ENCODE measurements at places on chromosomes 5 and 9.

GRCh38 chr5:82719368-82719767 is 357.8 kb downstream of the TMEM167A start:
- no peak for DNase-seq

- DNase-seq, result no peak
Observed at GRCh38 chr9:85445887-85446286, 295.9 kb downstream of the AGTPBP1 start.

DNA sequence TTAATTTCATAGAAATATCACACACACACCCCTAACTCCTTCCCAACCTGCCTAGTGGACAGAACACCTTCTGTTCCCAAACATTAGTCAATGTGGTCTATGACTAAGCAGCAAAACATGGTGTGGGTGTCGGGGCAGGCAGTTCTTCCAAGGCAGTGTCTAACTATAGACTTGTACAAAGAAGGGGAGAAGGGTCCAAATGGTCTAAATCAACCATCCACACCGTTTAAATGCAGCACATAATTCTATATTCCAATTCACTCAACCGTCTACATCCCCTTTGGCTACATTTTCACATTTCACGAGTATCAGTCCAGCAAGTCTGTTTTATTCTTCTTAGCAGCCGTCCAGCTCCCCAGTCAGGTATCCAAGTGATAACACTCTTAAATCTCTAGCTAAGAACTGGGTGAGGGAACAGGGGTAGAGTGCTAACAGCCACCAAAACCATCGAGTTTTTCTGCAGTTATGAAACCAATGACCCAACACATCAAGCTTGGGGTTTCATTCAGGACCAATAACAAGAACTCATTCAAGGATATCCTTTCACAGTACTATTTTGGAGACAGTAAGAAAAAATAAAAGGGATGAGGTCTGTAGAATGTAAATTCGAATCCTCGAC is 3.3 kb downstream of the ZNF608 start:
- DNase-seq, result peak; percentile 69

- DNase-seq, result no peak
Observed at GRCh38 chr9:109399258-109399767, 78.5 kb upstream of the EPB41L4B start.

DNA sequence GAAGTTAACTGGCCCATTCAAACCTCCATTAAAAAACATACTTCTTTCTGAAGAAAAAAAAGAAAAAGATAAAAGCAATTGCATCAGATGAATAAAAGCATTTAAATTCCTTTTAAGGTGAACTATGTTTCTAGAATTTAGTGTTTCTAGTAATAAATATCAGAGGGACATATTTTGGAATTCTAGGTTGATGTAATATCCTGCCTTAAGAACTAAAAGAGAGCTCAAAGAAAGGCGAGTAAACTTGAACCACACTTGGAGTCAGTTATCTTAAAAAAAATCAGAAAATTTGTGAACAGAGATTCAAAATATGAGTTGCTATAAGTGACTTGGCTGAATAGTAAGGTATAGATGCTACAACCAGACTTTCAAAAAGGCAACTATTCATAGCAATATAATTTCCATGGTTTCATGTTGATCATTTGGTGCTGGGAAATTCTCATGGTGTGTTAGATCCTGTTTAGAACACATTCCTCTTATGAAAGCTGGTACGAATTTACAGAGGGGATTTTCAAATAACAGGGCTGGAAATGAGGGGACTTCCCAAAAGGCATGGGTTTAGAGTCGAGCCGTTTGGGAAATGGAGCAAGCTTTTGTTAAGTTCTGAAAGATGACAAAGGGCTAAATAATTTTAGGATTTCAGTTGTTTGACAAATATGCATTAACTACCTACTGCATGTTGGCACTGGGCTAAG is 37.6 kb upstream of the RAI14 start:
- no peak for DNase-seq

GRCh38 chr9:87816036-87816435 is 66.6 kb upstream of the SPATA31E1 start:
- peak; percentile 57 for DNase-seq

DNA sequence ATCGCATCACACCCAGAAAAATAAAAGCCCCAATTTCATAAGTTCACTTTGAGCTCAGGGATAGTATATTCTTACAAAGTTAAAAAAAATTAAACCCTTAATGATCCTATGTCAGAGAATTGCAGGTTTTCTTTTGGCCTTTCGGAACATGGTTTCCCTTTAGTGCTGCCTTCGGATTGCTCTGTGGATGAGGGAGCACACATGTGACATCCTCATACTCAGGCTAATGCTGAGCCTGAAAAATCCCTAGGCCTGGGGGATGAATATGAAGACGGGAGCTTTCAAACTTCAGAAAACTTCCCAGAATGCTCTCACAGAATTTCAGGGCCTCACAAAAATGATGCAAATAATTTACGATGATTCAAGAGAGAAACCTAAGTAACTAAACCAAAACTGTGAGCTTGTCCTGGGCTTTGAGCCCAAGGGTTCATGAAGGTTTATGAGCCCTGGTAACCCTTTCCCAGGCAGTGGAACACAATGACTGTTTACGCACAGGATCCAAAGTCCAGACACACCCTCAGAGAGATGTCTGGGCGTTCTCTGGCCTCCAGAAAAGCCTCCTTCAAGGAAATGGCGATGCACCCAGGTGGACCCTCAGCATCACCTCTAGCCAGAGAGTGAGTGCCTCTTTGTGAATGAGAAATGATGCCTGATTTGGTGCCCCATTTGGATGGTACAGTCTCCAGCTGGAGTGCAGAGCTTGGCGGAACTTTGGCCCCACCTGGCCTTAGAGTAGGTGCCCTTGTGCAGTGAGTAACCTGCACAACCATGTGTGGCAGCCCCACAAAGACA is 145.4 kb downstream of the ENTREP1 start:
- DNase-seq, result no peak

GRCh38 chr5:78920604-78921003 is 64.5 kb downstream of the ARSB start:
- no peak for DNase-seq

- no peak for DNase-seq
Observed at GRCh38 chr9:107554636-107555035, 65.1 kb upstream of the KLF4 start.

GRCh38 chr5:131265311-131265803 is 1.5 kb downstream of the CDC42SE2 start:
- peak; percentile 9 for DNase-seq

DNA sequence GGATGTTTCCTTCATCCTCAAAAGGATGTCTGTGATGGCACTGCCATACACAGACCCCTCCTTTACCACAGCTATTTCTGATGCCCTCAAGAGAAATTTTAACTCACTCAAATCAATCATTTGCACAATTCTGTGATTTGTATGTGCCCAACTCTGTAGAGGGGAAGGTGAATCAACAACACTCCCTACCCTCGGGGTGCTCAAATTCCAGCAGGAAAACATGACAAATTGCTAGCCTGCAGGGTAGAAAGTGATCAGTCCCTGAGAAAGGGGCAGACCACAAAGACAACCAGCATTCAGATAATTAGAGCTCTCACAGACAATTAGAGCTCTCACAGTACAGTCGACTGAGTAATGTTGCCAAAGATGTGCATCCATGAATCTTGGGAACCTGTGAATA is 45.3 kb upstream of the FOXE1 start:
- no peak for DNase-seq

GRCh38 chr9:106405871-106406435 is 457.0 kb upstream of the ZNF462 start:
- no peak for DNase-seq

GRCh38 chr5:170636206-170636605 is 132.4 kb downstream of the KCNIP1 start:
- no peak for DNase-seq

DNA sequence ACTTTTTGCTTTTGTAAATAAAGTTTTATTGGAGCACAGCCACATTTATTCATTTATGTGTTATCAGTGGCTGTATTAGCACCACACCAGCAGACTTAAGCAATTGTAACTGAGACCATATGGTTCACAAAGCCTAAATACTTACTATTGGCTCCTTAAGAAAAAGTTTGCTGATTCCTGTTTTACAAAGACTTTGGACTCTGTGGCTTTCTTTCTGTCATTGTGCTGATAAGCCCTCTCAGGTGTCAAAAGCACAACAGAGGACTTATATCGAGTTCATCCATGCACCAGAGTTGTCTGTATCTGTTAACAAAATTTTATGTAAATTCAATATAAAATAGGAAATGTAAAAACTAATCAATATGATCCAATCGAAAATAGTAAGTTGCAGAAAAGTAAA is 55.6 kb upstream of the PCSK5 start:
- no peak for DNase-seq
